ENCODE measurements at places on chromosomes 16 and 17.

GRCh38 chr16:28569021-28569420 is 15.3 kb downstream of the SGF29 start:
- DNase-seq, result no peak

- no peak for DNase-seq
These were observed 89.7 kb downstream of the MGAT5B start for GRCh38 chr17:76957678-76958464.

DNA sequence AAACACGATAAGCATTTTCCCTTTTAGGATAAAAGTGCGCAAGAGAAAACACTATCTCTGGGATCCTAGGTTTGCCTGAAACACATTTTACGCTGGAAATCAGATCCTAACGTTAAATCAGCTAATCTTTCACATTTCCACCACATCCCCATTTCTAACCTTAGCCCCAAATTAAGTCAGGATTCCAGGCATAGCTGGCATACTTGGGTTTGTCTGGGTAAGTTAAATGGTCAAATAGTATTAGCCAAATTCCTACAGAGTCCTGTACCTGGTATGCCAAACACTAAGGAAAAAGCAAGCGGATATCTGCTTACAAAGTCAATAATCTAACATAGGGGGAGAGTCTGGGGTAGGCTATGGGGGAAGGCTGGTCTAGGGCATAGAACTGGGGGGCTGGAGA is 557.4 kb upstream of the ZFHX3 start:
- DNase-seq, result no peak

DNA sequence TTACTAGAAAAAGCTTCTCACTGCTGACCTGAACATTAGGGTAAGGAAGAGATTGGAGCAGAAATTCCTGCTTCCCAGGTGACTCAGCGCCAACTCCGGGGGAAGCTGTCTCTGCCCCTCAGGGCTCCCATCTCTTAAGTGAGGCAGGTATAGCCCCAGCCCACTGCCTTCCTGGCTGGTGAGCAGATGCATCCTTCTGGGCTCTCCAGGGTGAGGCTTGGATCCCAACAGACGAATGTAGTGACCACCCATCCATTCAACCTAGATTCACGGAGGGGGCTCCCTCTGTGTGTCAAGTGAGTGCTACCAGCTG is 3.2 kb downstream of the ATP2C2 start:
- DNase-seq, result no peak

DNA sequence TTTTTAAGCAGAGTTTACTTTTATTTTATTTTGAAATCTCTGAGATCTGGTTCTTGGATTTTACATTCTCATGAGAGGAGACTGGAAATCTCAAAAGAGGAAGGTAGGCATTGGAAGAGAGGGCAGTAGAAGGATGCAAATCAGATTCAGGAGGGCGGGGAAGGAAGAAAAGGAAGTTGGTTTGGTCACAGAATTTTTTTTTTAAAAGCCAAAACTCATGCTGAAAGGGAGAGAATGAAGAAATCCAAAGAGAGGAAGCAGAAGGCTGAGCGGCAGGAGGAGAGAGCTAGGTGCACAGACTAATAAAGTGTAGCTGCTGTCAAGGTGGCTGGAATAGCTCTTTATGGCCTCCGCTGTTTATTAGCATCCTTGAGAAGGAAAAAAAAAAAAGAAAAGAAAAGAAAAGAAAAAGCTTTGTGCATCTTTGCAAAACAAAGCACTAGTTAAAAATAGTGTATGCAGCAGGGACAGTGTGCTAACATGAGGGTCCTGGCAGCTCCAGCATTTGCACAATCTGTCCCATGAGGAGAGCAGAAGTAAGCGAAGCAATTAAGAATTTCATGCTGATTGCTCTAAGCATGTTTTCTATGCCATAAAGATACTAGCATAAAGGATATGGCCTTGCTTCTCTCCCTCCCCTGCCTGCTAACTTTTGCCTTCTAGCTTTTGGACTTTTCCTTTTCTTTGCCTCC is 194.2 kb downstream of the ZFHX3 start:
- no peak for DNase-seq

DNA sequence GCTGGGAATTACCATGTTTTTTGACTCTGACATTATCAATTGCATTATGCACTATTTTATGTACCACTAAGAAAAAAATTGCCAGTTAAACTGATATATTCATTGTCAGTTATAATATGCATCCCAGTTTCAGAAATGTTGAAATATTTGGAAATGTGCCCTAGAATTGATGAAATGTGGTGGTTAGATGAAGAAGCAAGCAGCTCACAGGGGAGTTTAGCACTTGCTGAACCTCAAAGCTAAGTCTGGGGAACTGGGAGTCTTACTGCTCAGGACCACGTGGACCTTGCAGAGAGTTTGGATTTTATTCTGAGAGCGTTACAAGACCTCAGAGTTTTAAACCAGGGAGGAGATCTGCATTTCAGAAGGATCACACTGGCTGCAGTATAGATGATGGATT is 67.9 kb downstream of the TNRC6C start:
- no peak for DNase-seq

GRCh38 chr16:73568769-73569168 is 520.8 kb upstream of the ZFHX3 start:
- DNase-seq, result no peak

DNA sequence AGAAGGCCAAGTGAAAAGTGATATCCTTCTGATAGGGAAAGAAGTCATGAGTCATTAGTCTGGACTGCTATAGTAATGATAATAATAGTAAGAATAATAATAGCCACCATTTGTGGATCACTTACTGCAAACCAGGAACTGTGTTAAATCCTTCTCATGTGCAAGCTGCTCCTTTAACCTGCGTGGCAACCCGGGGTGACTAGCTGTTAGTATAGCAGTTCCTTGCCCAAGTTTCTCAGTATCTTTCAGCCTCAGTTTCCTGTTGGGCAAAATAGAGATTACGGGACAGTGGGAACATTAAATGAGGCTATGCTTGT is 129.5 kb downstream of the CDH13 start:
- no peak for DNase-seq

DNA sequence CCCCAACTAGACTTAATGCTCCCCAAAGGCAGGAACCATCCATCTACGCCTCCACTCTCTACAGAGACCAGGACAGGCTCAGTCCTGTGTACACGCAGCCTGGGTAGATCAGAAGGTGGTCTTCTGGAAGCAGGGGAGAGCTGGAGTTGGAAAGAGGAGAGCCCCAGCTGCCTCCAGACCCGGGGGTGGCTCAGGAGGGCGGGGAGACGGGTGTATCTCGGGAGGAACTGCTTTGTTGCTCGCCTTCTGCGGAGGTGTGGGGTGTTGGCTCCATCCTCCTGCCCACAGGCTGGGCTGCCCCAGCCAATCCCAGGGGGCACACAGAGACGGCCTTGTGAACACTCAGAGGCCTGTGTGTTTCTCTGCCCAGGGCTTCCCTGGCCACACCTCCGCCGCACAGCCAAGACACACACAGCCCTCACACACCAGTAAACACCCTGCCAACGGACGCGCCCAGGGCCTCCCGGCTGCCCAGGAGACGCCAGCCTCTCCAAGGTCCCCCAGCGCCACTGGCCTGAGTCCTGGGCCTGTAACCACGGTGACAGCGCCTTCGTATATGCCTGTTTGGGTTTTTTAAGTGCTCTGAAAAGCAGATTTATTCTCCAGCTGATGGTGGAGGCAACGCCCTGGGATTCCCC is 143.4 kb upstream of the CDC42EP4 start:
- DNase-seq, result no peak

DNA sequence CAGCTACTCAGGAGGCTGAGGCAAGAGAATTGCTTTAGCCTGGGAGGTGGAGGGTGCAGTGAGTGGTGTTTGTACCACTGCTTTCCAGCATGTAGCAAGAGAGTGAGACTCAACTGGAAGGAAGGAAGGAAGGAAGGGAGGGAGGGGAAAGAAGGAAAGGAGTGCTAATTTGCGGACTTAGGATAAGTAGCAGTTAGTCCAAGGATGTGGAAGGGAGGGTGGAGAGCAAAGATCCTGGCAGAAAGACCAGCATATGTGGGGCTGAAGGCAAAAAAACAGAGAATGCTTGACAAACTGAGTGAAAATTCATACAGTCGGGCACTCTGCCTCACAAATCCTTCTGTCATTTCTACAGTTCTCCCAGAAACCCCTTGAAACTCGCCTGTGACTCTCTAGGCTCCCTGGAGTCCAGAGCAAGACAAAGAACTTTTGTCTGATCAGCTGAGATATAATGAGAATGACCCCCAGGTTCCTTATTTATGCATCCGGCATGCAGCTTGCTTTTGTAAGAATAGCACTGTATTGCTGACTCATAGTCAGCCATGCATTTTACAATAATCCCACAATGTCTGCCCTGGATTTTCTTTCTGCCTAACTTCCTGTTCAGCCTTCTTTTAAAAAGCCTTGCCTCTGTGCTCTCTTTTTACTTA is 31.5 kb downstream of the CDK5RAP3 start:
- DNase-seq, result no peak

- no peak for DNase-seq
These were observed 581.7 kb downstream of the MAF start for GRCh38 chr16:79018650-79019429.

DNA sequence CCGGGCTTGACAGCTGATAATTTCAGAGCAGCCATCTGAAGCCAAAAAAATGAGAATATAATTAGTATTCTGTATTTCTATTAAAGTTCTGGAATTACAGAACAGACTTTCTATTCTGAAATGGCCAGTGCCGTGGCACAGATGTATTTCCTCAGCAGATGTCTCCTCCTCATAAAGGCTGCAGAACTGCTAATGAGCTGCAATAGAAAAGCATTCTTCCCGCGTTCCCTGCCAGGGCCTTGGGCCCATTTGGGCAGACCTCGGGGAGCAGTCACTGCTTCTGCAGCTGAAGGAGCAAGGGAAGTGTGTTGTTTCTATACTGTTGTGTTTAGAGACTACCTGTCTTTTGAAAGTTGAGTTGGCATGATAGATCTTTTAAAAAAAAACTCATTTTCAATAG is 152.6 kb upstream of the CACNG5 start:
- no peak for DNase-seq

DNA sequence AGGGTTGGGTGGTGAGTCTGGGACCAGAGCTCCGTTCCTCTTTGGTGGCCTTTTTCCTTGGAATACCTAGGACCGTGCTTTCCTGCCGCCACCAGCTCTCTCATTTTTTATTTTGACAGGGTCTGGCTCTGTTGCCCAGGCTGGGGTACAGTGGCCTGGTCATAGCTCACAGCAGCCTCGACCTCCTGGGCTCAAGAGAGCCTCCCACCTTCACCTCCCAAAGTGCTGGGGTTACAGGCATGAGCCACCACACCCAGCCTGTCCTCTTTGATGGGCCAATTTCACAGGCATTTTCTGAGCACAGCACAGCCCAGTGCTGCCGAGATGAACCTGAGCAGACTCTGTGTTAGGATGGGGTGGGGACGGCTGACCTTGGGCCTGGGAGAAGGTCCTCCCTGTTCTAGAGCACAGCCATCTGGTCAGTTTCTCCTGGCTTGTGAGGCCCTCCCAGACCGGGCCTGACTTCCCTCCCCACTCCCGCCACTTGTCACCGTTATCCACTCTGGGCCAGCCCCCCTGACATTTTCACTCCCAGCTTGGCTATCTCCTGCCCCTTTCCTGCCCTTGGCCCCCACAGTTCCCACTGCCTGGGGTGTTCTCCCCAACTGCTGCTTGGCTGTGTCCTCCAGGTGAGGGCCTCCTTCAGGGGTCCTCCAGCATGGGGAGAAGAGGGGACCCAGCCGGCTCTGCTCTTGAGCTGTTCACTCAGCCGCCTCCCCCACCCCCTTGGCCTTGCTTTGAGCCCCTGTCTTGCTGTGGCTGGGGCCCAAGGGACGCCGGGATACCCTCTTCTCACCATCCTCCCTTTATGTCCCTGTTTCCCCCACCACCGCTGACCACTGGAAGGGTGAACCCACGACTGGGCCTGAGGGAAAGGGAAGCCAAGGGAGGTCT is 5.0 kb downstream of the ADCY7 start:
- no peak for DNase-seq

DNA sequence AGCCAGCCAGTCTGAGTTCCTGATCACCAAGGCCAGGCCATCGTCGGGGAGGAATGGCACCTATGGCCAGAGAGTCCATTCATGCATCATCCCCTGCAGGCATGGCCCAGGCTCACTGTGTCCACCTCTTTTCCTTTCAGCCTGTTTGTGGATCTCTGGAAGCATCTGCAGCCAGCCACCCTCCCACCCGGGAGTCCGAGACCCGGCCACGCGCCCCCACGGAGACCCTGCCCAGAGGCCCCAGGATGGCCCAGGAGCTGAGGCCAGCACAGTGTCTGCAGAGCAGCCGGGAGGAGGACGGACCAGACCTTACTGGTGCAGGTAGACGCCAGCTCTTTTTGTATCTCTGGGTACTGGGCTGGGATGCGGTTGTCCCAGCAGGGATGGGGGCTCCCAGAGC is 245.1 kb upstream of the CIBAR2 start:
- DNase-seq, result no peak

DNA sequence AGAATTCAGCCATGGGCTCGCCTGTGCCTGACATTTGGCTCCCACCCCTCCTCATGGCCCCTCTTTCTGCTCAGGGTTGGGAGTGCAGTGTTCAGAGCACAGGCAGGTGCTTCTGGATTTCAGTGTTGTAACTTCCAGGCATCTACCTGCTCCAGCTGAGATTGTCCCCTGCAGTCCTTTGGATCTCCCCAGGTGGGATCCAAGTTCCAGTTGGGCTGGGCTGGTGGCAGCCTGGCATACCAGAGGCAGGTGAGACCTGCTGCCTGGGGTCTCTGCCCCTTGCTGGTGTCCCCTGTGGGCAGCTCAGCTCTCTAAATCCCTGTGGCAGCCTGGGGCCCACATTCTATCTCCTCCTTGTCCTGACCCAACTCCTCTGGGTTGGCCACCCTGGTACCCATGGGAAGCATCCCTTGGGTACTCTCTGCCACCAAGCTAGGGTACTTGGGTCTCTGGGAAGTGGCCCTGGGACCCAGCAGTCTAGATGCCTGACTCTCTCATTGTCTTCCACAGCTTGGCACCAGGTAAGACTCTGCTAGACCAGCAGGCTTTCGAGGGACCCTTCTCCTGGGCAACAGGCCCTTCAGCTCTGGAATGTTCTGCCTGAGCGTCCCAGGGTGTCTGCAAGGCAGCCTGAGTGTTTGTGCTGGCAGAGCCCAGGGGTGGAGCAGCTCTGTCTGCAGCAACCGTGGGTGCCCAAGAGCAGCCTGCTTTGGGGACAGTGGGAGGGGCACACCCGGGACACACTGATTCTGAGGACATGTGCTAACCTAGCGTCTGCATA is 42.5 kb downstream of the DNAH17 start:
- no peak for DNase-seq

DNA sequence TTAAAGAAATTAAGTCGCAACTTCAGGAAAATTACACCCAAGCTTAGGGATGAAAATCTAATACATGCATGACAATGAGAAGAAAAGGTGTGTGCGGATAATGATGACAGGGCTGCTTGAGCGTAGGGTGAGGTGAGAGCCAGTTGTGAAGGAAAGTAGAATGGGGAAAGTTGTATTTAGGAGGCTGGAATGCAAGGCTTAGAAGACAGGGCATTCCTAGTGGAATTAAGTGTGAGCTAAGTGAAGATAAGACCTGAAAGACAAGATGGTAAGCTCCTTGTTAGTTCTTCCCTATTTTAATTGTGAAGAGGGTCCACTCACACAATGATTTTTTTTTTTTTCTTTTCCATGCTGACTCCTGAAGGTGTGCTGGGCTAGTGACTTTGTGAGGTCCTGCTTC is 519.5 kb upstream of the SALL1 start:
- DNase-seq, result no peak

- no peak for DNase-seq
These were observed 185.3 kb downstream of the AATF start for GRCh38 chr17:37134050-37134449.

- no peak for DNase-seq
These were observed 37.3 kb downstream of the PLCG2 start for GRCh38 chr16:81816351-81816750.

Data from H54 (cell line).